ENCODE measurements at places on chromosomes 2 and 18.
A peak's percentile ranks its signal among the peaks of the same experiment; 100 is the strongest.

GRCh38 chr2:118505436-118505835 is 342.0 kb downstream of the EN1 start:
- DNase-seq = no peak

DNA sequence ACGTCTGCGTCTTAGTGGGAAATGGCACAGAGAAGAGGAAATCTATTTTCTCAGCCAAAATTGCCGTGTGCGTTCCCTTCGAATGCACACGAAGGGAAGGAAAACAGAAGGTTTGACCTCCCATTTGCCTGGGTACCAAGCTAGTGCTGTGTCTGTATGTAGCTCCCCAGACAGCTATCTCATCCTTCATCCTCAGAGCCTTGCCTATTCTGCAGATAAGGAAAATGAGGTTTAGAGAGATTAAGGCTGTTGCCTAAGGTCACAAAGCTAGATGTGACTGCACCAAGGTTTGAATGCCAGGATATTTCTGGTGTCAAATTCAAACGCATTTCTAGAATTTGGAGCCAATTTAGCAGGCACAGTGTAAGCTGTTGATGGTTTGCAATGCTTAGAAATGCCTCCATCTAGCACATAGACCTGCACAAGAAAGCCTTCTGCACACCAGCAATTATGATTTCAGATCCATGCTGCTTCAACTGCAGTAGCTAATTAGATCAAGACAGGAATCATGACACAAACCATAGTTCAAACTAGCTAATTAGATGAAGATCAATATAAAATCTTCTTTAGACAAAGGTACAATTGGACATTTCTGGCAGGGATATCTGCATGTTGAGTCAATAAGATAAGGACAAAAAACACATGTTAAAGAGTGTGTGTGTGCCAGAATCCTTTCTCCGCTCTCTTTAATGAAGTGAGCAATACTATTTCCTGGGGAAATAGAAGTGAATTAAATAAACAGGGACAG is 115.1 kb downstream of the CMPK2 start:
- DNase-seq = no peak

DNA sequence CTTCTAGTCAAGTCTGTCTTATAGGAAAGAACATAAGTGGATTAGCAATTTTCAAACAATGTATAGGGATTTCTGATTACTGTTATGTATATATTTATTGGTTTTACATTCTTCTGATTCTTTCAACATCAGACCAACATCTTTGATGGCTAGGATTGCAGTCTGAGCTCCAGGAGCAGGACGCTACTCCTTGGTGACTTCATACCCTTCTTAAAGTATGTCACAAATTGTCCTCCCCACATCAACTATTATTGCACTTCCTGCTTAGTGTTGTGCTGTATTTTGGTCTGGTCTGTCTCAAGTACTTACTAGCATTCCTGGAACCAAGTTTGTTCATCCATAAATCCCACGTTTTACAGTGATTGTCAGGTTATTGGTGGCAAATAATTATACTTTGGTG is 49.0 kb downstream of the MAP2 start:
- DNase-seq = no peak

GRCh38 chr2:45533771-45534170 is 77.3 kb downstream of the SRBD1 start:
- DNase-seq = no peak

DNA sequence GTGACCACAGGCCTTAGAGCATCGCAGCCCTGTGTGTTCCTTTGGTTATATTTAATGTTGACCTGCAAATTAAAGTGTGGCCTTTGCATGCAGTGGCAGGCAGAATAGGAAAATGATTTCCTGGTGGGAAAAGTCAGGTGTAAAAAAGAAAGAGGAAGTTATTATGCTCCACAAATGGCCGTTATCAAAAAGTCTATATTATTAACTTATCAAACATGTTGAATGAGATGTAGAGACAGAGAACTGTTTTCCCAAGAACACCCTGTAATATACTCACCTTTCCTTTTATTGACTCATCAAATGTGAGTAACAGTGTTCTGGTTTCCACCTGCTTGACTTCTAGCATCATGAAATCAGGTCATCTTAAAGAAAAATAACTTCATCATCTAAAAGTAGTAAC is 35.3 kb downstream of the MEIS1 start:
- no peak for DNase-seq

DNA sequence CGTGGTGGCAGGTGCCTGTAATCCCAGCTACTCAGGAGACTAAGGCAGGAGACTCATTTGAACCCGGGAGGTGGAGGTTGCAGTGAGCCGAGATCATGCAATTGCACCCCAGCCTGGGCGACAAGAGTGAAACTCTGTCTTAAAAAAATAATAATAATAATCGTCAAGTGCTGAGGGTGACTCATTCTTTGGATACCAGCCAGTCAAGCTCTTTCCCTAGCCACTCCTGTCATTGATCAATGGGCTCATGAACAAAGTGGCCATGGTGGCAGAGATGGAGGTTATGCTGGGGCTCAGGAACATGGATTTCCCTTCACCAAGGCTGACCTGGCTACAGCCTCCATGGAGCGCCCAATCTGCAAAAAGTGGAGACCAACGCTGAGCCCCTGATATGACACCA is 94.5 kb upstream of the HAAO start:
- DNase-seq = no peak

- DNase-seq = no peak
These were observed 152.1 kb downstream of the PXDN start for GRCh38 chr2:1591978-1592907.

- DNase-seq = no peak
These were observed 409.5 kb upstream of the UBE2E3 start for GRCh38 chr2:180570864-180571263.

DNA sequence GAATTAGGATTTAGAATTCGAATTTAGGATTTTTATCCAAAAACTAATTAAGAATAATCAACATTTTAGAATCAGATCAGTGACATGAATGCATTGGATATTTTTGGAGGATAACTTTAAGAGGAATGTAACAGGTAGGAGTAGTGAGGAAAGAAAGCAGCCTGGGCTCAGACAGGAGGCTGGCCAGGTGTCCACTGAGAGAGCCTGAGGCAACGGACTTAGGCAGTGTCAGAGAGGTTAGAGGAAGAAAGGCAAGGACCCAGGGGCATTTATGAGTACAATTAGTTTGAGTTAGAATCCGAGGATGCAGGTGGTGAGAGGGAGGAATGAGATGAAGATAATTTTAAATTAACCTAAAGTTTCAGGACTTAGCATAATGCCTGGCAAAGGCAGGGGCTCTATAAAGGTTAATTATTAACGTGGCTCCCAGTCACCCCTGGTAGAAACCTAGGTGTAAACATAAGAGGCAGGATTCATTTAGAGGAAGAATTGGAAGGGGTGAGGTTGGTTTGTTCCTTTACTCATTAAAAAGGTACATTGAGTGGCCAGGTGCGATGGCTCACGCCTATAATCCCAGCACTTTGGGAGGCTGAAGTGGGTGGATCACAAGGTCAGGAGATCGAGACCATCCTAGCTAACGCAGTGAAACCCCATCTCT is 507.1 kb downstream of the TMEM182 start:
- DNase-seq = no peak

GRCh38 chr2:46763861-46764260 is 151.7 kb downstream of the MCFD2 start:
- DNase-seq = no peak

- DNase-seq = peak; percentile 68
These were observed 23.7 kb downstream of the FAM178B start for GRCh38 chr2:96962567-96963203.

- no peak for DNase-seq
These were observed 54.9 kb upstream of the ITPRID2 start for GRCh38 chr2:181836583-181836982.

DNA sequence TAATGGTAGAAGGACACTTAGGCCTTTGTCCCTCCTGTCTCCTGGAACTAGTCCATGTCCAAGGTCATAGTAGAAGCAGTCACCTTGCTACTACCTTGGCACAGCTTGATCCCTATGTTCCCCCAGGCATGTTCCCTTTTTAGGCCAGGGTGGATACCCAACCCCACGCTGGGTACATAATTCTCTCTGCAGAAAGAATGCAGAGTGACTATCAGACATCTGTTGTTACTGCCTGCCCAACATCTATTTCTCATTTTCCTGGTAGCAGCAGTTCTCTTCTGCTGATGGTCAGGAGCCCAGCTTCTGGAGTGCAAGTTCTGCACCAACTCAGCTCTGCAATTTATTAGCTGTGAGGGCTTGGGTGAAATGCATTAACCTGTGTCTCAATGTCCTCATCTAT is 4.4 kb upstream of the METTL21A start:
- DNase-seq = no peak

DNA sequence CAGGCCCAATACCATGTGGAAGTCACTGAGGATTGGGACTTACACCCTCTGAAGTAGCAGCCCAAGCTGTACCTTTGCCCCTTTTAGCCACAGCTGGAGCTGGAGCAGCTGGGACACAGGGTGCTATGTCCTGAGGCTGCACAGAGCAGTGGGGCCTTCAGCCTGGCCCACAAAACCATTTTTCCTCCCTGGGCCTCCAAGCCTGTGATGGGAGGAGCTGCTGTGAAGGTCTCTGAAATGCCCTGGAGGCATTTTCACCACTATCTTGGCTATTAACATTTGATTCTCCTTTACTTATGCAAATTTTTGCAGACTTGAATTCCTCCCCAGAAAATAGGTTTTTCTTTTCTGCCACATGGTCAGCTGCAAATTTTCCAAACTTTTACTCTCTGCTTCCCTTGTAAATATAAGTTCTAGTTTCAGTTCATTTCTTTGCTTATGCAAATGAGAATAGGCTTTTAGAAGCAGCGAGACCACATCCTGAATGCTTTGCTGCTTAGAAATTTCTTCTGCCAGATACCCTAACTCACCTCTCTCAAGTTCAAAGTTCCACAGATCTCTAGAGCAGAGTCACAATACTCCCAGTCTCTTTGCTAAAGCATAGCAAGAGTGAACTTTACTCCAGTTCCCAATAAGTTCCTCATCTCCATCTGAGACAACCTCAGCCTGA is 213.8 kb upstream of the MGAT5 start:
- no peak for DNase-seq

- DNase-seq = no peak
These were observed 284.1 kb downstream of the TRIB2 start for GRCh38 chr2:13000664-13001363.

- no peak for DNase-seq
These were observed 387.9 kb downstream of the SETBP1 start for GRCh38 chr18:45068400-45069094.

GRCh38 chr2:148582679-148583511 is 61.7 kb upstream of the EPC2 start:
- no peak for DNase-seq

- no peak for DNase-seq
These were observed 34.1 kb upstream of the FAM110C start for GRCh38 chr2:80378-80777.

- no peak for DNase-seq
These were observed 248.8 kb upstream of the FN1 start for GRCh38 chr2:215684448-215685237.

DNA sequence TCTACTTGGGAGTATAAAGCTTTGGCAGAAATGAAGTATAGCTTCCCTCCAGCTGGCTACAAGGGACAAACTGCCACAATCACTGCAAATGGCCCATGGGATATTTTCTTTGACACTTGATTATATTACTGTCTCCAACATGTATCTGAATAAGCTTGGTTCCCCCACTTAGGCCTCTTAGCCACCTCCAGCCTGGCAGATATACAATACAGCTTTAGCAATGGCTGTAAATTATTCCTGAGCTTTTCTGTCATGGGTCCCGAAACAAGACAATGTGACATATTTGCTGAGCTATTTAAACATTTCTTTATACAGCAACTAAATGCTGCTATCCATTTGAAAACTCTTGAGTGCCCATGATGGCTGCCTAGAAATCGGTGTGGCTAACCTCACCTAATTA is 406.2 kb downstream of the SUCLG1 start:
- no peak for DNase-seq

GRCh38 chr18:62992877-62993365 is 277.6 kb downstream of the PHLPP1 start:
- DNase-seq = no peak

DNA sequence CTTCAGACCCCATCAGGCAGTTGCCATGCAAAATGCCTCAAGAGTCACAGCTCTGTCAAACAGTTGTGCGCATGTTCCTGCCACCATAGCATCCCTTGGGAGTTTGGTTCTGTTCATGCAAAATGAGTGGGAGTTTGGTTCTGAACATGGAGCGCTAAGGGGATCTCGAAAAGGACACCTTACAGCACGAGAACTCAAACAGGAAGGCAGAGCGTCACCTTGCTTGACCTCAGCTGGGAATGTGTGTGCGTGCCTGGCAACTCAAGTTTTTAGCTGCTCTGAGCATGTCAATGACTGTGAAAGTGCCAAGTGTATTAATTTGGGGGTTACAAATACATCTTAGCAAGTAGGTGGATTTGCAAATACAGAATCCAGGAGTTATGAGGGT is 16.6 kb downstream of the MALL start:
- DNase-seq = no peak

- no peak for DNase-seq
These were observed 102.9 kb downstream of the BABAM2 start for GRCh38 chr2:27993402-27993787.

- DNase-seq = peak; percentile 16
These were observed 15.4 kb upstream of the XDH start for GRCh38 chr2:31429759-31430438.

GRCh38 chr2:11543337-11544216 is 9.7 kb downstream of the GREB1 start:
- no peak for DNase-seq

DNA sequence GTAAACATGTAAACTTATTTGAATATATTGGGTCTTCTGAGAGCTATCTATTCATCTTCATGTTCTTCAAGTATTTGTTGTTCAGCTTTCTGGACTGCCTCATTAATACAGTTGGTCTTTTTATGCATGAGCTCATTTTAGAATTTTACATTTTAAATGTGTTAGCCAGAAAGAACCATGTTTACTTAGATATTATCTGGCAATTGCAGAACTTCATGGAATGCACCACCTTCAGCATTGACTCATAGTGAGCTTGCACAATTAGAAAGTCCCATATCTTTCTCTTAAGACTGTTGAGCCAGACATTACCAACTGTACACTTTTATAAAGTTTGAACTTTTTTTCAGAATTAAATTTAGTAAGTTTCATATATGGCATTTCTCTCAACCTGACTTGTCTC is 536.7 kb downstream of the RIT2 start:
- no peak for DNase-seq

DNA sequence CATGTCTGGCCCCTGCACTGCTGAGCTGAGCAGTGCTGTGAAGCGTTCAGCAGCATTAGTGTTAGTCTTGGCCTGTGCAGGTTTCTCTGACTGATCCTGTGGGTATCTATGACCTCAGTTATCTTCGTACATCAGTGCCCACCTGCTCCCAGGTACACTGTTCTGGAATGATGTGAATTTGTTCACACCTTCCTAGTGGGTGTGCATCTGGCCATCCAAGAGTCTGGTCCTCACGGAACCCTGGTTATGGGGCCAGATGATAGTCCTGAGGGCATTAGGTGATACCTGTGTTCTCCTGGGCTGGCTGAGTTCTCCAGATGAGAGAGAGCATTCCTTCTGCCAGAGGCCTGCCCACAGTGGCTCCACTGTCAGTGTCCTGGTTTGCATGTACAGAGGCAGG is 57.2 kb downstream of the INPP4A start:
- no peak for DNase-seq

DNA sequence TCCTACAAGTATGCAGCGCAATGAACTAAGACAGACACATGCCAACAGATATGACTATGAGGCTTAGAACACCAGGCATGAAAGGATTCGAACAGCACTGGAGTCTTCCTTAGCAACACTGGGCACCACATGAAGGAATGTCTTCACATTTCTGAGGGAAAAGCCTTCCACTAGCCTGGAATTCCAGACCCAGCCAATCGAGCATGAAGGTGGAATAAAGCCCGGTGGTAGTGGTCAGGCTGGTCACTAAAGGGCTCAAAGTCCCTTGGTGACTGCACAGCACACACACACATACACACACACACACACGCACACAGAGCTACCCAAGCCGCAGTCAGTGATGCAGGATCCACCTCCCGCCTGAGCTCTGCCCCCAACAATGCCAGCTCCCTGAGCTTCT is 19.7 kb upstream of the SFXN5 start:
- DNase-seq = no peak
